ENCODE measurements at places on chromosomes 12 and 14.

DNA sequence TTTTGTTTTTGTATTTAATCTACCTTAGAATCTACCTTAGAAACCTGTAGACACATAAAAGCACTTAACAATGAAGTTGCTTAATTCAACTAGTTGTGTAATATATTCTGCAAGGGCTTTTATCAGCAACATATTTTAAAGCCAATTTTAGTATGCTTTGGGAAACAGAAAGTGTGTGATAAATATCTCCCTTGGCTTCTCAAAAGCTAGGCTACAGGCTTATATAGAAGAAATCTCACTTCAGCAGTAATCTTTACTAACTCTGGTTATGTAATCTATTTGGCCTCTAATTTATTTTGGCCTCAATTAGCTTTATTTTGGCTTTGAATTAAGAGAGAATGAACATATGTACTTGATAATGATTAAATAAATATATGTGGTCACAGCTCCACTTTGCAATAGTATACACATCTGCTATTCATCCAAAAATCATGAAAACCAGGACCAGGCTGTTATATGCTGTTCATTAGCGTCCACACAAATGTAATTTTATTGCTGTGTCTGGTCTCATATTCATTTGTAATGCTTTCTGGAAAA, 37.2 kb downstream of the LRP6 start:
- no peak for ATAC-seq

DNA sequence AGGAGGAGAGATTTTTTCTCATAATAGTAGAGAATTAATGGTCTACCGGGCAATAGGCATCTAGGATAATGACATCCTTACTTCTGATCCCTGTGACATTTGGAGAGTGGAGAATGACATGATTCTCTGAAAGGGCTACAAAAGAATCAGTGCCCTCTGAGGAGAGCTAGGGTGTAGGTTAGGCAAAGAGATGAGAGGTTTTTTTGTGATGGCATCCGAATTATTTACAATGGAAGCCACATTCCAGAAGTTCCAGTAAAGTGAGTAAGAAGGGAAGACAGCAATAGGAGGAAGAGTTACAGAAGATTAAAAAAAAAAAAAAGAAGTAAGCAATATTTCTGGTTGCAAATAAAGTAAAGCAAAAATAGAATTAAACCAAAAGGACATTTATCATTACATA, 478.0 kb downstream of the RMST start:
- no peak for ATAC-seq

DNA sequence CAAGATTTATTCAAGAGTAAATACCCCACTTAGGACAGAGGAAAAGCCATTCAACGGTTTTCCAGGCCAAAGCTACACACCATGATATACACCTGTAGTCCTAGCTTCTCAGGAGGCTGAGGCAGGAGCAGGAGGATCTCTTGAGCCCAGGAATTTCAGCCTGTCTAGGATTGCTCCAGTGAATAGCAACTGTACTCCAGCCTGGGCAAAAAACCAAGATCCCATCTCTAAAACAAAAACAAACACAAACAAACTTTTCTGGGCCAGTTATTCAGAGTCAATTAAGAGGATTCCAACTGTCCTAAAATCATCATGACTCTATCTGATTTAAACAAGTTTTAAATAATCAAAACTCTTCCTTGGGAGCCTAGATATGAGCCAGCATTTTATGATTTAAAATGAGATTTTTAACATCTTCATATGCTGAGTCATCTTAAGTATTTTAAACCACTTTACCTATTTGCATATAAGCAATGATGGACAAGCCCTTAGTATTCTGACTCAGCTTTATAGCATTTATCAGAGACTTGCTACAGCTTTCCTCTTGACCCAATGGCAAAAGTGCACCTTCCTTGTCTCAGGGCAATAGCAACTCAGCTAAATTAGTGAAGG, 77.1 kb downstream of the KCNMB4 start:
- ATAC-seq: no peak

GRCh38 chr12:68610370-68611093, at the start of gene RAP1B:
TSS of gene RAP1B (plus strand) at chr12:68610899. CDS start at chr12:68648725, 37,826 bp downstream.
- ATAC-seq: peak; percentile 97

- ATAC-seq: no peak
Observed at GRCh38 chr12:63093084-63093483, 57.9 kb downstream of the AVPR1A start.

GRCh38 chr14:86961106-86961716, 1031.8 kb downstream of the GALC start:
- ATAC-seq: no peak

DNA sequence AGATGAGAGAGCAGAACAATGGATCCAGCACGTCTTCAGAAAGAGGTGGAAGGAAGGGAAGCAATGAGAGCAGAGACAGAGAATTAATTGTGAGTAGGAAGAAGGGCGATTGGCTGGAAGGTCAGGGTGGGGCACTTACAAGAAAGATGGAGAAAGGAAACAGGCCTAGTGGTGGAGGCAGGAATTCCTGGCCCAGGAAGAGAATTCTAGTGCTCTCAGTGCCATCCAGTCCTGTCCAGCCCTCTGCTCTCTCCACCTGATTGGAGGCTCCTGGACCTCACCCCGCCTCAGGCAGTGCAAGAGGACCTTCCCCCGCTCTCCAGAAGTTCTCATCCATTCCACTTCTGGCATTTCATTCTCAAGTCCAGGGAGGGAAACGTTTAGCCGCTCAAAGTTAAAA, 43.0 kb downstream of the NGB start:
- ATAC-seq: no peak

DNA sequence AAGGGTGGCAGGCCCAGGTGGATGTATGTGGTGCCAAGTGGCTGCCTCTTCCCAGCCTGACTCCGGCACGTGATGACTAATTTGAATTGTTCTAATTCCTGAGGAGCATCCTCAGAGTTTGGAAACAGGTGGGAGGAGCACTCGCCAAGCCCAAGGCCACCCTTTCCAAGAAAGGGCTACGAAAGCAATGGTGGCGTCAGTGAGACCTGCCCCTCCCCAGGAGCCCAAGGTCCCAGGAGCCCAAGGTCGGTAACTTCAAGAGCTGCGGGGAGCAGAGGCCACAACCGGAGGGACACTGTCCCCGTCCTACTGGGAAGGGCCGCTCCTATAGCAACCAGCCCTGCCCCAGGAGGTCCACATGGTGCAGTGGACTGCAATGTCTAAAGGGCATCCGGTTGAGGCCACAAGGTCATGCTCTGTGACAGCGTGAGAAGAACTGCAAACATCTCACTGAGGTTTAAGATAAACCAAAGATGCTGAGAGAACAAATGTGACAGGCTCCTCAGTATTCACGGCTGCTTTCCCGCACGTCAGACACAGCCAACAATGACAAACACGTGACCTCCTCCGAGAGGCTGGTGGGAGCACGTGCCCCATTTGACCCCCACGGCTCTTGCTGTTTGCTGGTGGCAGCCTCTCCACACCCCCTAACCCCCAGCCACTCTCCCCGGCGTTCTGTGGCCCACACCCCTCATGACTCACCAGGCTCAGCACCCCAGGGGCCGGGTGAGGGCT, 79.6 kb downstream of the ITPK1 start:
- ATAC-seq: no peak

- ATAC-seq: no peak
Observed at GRCh38 chr14:69170839-69171238, 17.9 kb upstream of the DCAF5 start.

DNA sequence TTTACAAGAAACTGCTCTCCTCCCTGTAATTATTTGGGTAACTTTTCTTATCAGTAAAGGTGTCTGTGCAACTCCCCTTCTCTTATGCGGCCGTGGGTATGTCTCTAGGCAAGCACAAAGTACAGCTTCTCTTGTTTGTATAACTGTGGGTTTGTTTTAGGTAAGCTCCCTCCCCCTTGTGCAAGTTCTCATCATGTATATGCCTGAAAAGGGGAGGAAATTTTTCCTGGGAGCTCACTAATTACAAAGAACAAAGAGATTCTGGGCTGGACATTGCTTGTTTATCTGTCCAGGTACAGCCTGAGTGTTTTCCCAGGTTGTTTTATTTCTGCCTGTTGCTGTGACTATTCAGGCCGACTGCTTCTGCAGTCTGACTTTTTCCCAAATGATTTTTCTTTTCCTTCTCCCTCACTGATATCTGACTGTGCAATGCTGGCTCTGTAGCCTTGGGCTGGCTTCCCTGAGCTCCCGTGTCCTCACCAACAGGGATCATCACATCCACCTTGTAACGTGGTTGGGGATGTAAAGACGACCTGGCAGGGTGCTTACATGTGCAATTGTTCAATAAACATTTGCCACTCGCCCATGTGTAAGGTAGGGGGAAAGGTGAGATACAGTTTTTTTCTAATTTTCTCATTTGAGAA, 916.5 kb downstream of the AACS start:
- ATAC-seq: no peak

DNA sequence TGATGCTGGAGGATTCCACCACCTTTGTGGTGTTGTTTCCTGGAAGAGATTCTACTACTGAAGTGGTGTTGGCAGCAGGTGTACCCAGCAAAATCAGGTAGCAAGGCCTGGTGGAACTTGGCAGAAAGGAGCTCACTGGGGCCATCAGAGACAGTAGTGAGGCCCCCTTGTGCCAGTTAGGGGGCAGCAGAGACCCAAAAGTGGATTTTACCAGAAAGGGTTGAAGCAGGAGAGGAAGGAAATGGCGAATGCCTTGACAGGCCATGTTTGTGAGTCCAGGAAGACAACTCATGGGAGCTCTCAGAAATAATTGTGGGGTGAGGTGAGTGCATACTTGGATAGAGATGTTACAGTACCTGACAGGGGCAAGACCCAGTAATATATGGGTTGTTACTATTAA, 137.7 kb upstream of the FGD4 start:
- no peak for ATAC-seq

DNA sequence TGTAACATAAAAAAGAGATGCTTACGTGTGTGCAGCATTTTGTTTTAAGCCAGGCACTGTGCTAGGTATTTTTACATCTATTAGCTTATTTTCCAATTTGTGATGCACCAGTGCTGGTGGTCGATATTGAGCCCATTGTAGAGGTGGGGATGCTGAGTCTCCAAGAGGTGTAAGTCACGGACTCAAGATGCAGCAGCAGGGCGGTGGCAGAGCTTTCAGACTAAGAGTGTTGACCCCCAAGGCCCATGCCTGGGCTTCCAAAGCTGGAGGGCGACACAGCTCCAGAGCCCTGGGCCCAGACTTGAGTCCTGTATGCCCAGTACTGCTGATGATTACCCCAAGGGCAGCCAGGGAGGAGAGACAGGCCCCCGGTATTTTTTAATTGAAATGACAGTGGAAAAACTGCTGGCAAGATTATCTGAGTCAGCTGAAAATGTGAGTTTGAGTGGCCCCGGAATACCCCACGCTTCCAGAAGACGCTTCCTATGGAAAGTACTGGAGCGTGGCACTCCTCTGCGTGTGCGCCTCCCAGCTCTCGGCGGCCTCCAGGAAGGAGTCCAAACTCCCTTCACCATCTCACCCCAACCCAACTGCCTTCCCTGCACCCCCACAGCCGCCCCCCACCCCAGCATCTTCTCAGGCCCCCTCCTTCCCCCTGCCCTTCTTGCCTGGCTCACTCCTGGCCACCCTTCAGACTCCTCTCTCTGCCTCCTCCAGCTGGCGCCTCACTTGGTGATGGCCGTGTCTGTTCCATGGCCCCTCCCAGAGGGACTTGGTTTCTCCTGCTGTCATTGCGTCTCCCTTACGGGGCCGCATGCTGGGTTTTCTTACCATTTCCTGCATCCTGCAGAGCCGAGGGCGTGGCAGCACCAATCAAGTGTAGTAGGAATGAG, 40.7 kb downstream of the ELK3 start:
- ATAC-seq: no peak

DNA sequence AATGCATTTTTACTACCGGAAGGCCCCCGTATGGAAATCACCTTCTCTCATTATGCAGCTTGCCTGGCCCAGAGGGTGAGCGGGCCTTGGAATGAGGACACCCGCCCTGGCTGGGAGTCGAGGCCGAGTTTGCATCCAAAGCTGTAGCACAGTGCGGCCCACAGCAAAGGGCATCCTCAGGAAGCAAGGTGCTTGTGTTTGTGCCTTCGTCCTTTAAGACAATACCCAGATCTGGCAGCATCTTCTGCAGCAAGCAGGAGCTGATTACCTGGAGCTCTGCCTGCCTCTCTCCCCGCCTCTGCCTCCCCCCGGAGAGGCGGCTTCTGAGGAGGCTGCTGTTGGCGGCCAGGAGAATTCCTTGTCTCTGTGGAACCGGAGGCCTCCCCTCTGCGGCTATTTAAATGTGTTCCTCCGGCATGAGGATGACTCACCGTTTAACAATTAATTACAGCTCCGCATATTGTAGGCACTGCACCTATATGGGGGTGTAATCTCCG, 145.3 kb downstream of the CACNA1C start:
- ATAC-seq: peak; percentile 21

DNA sequence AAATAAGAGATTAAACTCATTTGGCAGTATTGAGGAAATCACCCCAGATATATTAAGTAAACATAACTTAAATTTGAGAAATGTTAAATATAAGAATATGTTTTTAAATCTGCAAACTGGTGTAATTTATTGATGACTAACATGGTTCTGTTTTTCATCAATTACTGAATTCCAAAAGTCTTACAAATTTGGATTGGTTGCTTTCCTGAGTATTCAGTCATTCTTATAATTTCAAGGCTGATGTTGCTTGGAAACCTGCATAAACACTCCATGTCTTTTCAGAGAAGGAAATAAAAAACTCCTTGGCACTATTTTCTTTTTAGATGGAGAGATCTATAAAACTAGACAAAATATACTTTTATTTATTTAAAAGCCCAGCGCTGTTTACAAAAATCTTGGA, 71.7 kb downstream of the NOVA1 start:
- ATAC-seq: no peak

- no peak for ATAC-seq
Observed at GRCh38 chr14:89435492-89435891, 18.5 kb upstream of the FOXN3 start.

- ATAC-seq: no peak
Observed at GRCh38 chr12:5480218-5480937, 48.5 kb downstream of the NTF3 start.

- ATAC-seq: peak; percentile 42
Observed at GRCh38 chr14:102774391-102775153, 2.7 kb upstream of the TRAF3 start.

GRCh38 chr12:120209851-120210250, 8.9 kb upstream of the RPLP0 start:
- peak; percentile 70 for ATAC-seq

GRCh38 chr14:57846596-57846995, 19.3 kb downstream of the SLC35F4 start:
- ATAC-seq: no peak

GRCh38 chr14:64208261-64208660, 85.9 kb downstream of the ESR2 start:
- peak; percentile 7 for ATAC-seq

GRCh38 chr14:21278632-21279031, 1.3 kb upstream of the RPGRIP1 start:
- no peak for ATAC-seq

- ATAC-seq: peak; percentile 37
Observed at GRCh38 chr14:98952593-98953350, 319.2 kb downstream of the BCL11B start.

DNA sequence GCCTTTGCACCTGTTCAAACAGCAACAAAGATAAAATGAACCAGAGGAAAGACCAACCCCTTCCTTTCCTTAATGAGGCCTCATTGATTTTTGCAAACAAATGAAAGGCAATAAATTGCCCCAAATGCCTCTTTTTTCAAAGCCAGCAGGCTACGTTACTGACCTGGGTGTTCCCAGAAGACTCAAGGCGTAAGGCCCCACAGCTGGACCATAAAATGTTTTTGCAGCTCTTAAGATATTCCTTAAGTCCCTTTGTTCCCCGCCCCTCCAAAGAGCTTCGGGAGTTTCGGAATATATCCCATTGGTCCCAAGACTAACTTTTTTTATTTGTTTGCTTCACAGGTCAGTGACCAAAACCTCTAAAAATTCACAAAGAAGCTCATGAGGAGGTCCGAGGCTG, 462.9 kb upstream of the PRICKLE1 start:
- no peak for ATAC-seq

Measured in esophagus mucosa (tissue), 1 donor.